ENCODE measurements at places on chromosomes 7 and 10. TPM values are rescaled to one million over a fixed set of nuclear protein-coding genes. Genes with fewer than 3 reads are reported as not detected.

DNA sequence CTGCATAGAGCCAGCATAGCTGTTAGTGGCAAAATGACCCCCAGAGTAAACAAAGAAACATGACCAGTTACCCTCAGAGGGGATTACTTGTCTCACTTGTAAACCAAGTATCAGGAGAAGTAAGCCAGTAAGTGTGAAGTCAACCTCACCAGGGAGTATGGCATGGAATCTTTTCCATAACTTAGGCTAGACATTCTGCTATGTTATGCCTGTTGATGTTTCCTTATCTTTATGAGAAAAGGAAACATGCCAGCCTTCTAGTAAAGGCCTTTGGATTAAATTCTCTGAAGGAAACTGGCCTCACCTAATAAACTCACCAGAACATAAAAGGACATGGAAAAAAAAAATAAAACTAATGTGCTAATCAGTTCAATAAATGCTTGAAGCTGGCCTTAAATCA, 87.7 kb downstream of the SEM1 start:
- no peak for DNase-seq

DNA sequence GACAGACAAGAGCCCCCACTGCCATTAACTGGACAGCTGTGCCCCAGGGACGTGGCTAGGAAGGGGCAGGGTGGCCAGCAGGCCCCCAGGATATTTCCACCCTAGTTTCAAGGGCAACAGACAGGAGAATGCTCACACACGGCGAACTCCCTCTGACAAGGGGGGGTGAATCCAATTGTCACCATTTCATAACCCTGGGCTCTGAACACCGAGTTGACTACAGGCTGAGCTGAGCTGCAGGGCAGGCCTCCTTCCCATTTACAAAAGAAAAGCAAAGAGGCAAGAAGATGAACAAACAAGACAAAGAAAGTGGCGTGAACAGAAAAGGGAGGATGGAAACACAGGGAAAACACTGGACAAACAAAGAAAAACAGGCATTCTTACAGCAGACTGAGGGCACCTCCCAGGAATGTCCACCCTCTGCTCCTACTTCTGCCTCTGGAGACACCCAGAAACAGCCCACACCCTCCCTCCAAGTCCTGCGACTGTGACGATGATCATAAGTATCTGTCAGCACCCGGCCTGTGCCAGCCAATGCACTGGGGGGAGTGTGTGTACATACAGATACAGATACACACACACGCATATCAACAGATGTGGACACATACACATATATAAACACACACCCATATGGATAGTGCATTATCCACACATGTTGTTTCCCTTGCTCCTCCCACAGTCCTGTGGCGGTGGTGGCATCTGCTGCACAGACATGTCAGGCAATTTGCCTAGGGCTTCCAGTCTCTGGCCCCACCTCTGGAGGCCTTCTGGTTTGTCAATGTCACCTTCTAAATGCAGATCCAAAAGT, 66.2 kb downstream of the FAM53B start:
- DNase-seq = peak; percentile 93

GRCh38 chr10:106775127-106775526, 389.4 kb downstream of the SORCS1 start:
- DNase-seq = no peak

- DNase-seq = no peak
These were observed 24.2 kb upstream of the ARMC3 start for GRCh38 chr10:22903694-22904093.

DNA sequence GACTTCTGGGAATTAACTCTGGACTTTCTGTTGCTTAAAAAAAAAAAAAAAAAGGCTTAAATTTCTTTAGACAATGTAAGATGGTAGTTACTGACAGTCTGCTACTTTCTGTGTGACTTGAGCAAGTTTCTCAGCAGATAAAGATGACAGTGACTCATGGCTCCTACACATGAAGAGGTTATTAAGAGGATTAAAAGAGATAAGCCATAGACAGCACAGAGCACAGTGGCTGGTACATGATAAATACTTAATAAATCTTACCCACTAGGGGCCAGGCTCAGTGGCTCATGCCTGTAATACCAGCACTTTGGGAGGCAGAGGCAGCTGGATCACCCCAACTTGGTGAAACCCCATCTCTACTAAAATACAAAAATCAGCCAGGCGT, 174.8 kb downstream of the JAZF1 start:
- DNase-seq = no peak

- no peak for DNase-seq
These were observed 1.1 kb upstream of the TMEM130 start for GRCh38 chr7:98870807-98871491.

CRHR2 gene
- 0.20 TPM for total RNA-seq

CYP3A4 gene
- 2.6 TPM for total RNA-seq

AGR2 gene
- total RNA-seq = 21.7 TPM

PTN gene
- total RNA-seq = 20.8 TPM

AKR1D1 gene
- total RNA-seq = not detected

JMJD1C gene
- 186 TPM for total RNA-seq
